ENCODE measurements at places on chromosomes 2 and 18.

DNA sequence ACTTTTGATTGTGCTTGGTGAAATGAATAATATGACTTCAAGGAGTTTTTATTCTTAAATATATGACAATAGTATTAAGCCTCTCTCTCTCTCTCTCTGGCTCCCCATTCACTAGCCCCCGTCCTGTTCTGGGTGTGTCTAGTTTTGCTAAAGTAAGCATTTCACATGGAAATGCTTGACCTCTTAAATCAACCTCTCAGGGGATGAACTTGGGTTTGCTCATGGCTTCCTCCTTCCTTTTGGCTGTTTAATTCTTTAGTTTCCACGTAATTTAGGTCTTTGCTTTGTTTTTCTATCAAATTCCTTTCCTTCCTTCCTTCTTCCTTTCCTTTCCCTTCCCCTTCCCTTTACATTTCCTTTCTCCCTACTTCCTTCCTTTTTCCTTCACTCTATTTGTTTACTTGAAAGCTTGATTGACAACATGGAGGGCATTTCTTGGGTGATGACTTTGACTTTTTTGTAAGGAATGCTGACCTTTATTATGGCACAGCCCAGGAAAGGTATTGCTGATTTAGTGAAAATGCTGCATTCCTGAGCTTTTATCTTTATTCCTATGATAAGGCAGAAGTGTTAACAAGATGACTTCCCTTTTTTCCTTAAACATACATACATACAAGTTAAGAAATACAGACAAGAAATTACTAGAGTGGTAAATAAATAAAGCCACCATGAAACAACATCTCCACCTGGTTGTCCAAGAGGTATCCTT lies 3.6 kb downstream of the DPP4 start:
- no peak for DNase-seq

- DNase-seq: no peak
These were observed 31.7 kb downstream of the LPIN2 start for GRCh38 chr18:2981212-2981728.

GRCh38 chr2:68258851-68259250 lies 6.5 kb upstream of the PPP3R1 start:
- DNase-seq: no peak

- no peak for DNase-seq
These were observed 144.9 kb upstream of the ID2 start for GRCh38 chr2:8536686-8537561.

DNA sequence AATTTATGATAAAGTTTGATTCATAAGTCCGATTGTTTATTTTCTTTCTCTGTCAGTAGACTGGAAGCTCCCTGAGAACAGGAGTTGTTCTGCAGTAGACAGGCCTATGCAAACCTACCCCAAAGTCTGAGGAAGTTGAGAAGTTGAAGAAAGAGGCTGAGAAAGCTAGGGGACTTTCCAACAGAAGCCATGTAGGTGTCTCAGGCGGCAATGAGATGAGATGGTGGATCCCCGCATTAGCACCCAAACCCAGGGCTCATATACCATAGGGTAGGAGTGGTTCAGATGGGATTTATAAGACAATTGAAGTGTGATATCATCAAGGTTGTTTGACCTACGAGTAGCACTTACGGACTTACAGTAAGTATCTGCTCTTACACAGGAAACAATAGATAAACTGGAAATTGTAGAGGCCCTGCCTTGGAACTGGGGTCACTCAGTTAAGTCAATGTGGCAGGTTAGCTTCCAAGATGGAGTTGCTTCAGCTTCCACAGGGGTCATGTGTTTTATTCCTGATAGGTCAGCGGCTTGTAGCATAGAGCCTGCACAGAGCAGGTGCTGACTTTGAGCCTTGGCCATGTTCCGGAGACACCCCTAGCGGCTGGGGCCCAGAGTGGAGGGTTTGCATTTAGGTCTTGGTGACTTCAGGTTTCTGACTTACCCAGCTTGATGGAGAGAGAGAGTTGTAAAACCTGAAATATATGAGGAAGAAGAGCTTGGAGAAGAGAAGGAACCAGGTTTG lies 2.3 kb upstream of the PSD4 start:
- no peak for DNase-seq

- no peak for DNase-seq
These were observed 682.7 kb upstream of the RAB6C start for GRCh38 chr2:129296806-129297205.

GRCh38 chr2:55887901-55888624 lies 35.5 kb downstream of the EFEMP1 start:
- no peak for DNase-seq

GRCh38 chr2:219570924-219571310 lies 422 bp downstream of the OBSL1 start:
- no peak for DNase-seq

DNA sequence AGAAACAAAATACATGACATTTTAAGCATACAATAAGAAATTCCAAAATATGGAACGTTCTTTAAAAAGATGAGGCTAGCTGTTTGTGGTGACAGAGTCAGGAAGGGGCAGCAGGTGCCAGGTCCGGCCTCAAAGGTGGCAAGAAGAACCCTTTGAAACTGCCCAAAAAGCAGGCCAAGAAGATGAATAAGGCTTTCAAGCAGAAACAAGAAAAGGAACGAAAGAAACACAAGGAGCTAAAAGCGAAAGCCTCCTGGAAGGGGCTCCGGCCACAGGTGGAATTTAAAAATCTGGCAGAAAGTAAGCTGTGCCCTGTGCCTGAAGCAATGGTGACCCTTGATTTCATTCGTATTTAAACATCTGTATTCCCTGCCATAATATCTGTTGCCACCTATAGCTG lies 5.5 kb downstream of the WDR33 start:
- DNase-seq: no peak

- DNase-seq: no peak
These were observed 31.7 kb upstream of the GPR17 start for GRCh38 chr2:127614246-127614645.

DNA sequence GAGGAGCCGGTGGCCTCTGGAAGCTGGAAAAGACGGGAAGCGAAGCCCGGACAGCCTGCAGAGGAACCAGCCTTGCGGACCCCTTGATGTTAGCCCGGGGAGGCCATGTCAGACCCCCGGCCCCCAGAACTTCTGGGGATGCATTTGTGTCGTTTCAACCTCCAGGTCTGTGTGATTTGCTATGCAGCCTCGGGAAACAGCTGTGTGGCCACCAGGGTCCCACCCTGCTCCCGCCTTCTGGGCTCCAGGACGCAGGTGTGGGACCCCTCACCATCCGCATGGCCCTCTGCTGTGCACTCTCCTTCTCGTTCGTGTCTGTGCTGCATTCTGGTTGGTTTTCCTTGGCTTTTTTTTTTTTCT lies 13.3 kb downstream of the NEU4 start:
- DNase-seq: no peak

DNA sequence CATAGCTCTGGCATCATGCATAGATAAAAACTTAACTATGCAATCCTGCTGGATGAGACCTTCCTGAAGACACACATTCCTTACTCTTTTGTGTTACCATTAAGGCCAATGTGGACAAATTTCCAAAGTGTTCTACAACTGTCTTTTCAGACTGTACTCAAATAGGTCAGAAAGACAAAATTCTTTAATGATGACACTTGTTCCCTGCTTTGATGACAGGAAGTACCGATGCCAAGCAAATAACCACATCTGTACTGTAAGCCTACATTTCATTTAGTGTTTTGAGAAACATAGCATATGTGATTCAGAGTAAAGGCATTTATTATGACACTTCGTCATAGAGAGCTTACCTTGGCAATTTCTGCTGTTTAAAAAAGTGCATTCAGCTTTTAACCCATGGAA lies 55.0 kb downstream of the PMAIP1 start:
- no peak for DNase-seq

DNA sequence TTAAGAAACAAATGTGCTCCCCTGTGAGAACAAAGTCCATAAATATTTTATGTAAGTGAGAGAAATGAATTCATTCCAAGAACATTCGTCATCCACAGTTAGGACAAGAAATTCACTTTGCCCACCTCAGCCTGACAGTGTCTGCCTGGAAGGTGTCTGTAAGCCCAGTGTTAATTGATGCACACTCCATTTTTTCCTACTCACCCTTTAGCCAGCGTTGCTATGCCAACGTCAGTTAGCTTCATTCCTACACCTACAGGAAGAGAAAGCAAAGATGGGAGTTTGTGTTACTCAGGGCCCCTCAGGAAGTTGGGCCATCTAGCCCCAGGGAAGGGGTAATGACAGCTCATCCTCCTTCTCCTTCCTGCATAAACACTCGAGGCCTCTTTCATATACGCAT lies 131.0 kb downstream of the ALPK2 start:
- no peak for DNase-seq

DNA sequence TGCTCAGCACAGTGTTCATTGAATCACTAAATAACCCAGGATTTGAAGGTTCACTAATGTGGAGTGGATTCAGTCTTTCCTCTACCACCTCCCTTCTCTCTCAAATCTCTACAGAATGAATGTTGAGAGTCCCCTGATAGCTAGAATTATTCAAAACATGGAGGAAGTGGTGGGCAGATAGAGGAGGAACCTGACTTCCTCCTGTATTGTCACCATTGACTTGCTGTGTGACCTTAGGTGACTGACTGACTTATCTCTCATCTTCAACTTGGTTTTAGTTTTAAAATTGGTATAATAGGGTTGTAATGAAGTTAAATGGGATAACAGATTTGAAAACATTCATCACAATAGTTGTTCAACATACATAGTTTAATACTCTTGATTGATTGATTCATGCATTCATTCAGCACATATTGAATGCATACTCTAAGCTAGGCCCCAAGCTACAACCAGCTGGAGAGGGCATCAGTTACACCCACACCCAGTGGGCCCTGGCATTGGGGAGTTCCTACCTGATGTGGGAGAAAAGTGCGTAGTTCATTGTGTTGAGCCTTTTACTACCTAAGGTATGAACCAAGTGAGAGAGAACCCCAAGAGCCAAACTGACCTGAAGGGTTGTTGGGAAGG lies 96.0 kb downstream of the WDR7 start:
- no peak for DNase-seq

GRCh38 chr2:82043867-82044266 lies 1739.3 kb upstream of the LRRTM1 start:
- DNase-seq: no peak

DNA sequence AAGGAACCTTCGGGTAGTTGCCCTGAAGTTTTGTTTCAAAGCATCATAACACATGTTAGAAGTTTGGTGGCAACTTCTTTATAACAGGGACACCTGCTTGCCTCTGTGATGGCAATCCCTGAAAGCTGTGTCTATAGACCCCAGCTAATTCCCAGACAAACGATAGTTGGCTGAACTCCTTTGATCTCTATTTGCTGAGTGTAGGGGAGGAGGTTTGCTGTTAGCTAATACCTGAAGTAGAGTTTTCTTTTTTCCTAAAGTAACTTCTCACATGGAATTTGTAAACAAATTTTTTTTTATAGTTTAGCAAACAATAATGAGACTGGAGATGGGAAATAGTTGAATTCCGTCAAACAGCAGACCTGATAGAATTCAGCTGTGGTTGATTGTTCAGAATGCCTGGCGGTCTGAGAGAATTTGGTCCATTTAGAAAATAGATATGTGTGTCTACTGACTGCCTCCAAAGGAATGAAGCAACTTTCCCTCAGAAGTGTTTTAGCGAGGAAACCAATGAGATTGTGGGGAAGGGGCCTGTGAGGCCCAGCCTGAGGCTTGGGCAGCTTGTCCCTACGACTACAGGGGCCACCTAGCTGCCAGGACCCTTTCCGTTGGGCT lies 123.5 kb upstream of the EPAS1 start:
- no peak for DNase-seq

DNA sequence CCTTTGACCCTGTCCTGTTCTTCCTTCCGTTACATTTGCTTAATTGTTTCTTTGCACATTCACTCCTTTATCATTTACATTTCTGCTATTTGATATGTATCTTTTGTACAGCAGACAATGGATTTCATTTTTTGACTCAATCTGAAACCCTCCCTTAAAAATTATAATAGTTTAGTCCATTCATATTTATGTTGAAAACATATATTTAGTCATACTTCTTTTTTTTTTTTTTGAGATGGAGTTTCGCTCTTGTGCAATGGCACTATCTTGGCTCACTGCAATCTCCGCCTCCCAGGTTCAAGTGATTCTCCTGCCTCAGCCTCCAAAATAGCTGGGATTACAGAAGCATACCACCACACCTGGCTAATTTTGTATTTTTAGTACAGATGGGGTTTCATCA lies 95.3 kb upstream of the TGFA start:
- no peak for DNase-seq

DNA sequence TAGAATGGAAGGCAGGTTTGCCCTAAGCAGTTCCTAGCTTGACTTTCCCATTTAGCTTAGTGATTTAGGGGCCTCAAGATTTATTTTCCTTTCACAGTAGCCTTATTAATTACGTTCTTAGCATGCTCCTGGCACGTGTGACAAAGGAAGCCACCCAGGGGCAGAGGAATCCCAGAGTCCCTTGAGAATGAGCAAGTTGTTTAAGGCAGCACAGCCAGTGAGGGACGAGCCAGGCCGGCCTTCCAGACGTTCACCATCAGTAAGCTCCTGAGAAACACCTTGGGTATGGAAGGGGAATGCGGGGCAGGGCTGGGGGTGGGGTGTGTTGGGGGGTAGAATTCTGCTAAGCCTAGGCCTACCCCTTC lies 76.3 kb downstream of the SOWAHC start:
- no peak for DNase-seq

- no peak for DNase-seq
These were observed 262.4 kb downstream of the ZNF804A start for GRCh38 chr2:184860744-184861143.

DNA sequence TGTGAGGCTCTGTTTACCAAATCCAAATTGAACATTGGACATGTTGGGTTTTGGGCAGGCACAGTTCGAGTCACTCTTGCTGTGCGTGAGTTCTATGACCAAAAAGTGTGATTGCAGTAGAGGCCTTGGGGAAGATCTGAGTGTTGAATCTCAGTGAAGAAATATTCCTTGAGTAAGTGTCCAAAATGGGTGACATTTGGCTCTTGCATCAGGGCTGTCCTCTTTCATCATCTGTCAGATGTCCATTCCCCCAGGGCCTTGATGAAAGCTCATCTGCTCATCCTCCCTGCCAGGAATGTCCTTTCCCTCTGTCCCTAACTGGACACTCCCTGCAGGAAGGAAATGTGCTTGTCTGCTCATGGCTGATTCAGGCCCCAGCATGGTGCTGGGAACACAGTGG lies 6.4 kb upstream of the SFTPB start:
- no peak for DNase-seq

DNA sequence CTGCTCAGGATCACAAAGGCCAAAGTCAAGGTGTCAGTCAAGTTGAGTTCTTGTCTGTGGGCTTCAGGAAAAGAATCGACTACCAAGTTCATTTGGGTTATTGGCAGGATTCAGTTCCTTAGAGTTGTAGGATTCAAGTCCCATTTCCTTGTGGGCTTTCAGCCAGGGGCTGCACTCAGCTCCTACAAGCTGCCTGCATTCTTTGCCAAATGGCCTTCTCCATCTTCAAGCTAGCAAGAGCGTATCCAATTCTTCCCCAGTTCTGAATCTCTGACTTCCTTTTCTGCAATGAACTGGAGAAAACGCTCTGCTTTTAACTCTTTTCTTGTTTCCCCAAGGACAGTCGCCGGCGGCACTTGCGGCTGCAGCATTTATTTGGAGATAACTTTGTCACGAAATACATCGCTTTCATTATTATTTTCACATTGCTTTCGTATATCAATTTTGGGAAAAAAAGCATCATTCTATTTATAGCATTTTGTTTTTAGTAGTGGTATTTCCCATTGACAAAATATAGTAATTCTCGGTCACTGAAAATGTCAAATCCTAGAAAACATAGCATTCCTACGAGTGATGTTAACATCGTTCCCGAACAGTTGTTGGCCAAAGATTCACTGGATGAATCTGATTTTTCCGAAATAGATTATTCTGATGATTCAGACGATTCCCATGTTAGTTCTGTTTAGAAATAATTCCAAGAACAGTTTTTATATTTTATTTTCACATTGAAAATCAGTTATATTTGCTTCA lies 59.6 kb upstream of the SERPINE2 start:
- no peak for DNase-seq

GRCh38 chr2:235810252-235810651 lies 316.4 kb downstream of the AGAP1 start:
- peak; percentile 35 for DNase-seq

All from GM23338 (cell line).